ENCODE measurements at places on chromosomes 2 and 18.

DNA sequence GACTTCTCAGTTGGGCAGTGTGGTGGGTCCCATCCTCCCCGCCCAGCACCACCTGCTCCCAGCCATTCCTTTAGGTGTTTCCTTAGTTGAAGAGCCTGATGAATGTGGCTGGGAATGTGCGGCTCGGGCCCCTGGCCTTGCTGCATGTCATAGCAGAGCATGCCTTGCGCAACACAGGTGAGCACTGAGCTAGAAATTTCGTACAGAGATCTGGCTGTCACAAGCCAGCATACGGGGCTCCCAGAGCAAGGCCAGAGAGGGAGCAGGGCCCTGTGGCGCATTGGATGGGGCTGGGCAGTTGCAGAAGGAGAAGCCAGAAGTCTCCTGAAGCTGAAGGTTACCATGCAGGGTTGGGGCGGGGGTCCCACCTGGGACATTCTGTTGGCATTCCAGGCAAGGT is 129.7 kb downstream of the WDSUB1 start:
- no peak for DNase-seq

DNA sequence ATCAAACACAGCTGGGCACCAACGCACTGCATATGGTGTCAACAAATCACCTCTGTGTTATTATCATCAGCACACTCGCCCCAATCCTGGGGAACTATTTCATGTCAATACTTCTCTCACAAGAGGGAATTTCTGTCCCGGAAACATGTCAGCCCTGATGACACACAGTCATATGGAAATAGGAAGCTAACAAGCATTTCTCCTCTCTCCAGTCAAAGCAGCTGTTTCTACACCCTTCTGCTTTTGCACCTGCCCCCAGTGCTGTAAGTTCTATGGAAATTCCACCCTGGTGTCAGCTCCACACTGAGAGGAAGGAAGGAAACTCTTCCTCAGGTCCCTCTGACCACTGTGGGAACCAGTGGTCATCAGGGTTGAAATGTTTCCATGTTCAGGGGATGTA is 447.6 kb upstream of the ID2 start:
- no peak for DNase-seq

DNA sequence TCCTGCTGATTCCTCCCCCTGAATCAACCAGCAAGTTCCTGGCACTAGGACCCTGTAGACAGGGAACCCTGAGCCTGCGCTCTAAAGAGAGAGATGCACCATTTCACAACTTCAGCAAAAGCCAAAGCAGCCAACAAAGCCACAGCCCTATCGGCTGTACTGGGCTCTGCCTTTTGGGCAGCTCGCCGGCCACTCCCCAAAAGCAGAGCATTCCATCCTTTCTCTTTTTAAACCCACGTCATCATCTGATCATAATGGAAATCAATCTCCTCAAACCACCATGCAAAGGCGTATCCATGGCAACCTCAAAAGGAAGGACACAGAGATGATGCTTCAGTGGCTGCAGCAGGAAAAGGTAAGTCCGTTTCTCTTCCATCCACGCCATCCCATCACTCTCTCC is 5.3 kb upstream of the DCTN1 start:
- DNase-seq, result no peak

DNA sequence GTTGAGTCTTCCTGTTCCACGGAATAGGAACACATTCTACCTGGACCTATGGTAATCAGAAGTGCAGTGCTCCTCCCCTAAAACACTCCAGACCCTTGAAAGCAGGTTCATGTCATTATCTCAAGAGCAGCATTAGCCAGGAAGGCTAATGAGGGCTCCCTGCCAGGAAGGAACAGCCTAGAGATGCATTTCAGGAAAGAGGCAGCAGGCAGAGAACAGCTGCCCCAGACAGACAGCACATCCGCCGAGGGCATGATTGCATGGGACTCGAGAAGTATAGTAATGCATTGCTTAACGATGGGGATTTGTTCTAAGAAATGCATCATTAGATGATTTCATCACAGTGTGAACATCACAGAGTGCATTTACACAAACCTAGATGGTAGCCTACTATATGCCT is 171.5 kb downstream of the ALK start:
- DNase-seq, result no peak

GRCh38 chr18:44968336-44968735 is 287.6 kb downstream of the SETBP1 start:
- no peak for DNase-seq

GRCh38 chr2:150043172-150043500 is 444.3 kb downstream of the RND3 start:
- DNase-seq, result no peak

DNA sequence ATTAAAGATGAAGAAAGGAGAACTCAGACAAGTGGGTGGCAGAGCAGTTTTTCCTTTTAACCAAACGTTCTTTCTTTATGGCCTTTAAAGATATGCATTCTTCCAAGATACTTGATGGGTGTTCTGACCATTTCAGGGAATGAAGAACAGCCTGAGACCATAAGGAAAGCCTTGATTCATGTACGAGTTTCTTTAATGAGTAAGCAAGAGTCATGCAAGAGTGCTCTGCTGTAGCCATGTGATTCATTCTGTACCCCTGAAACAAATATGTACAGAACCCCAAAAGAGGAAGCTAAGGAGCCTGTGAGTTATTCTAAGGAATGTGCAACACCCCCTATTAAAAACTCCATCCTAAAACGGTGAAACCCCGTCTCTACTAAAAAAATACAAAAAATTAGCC is 372.8 kb downstream of the MTX2 start:
- DNase-seq, result peak; percentile 36

- DNase-seq, result no peak
Measured at GRCh38 chr18:47968721-47969120, 38.3 kb upstream of the SMAD2 start.

DNA sequence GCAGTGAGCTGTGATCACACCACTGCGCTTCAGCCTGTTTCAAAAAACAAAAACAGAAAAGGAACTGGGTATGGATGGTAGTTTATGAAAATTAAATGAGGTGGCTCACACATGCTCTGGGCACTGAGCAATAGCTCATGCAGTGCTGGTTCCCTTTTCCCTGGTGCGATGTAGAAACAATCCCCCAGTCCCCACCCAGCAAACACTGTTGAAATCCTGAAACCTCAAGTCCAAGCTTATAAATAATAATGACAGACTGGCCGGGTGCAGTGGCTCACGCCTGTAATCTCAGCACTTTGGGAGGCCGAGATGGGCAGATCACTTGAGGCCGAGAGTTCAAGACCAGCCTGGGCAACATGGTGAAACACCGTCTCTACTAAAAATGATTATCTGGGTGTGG is 55.4 kb upstream of the SMAD2 start:
- DNase-seq, result no peak

GRCh38 chr2:74915743-74916142 is 42.7 kb upstream of the POLE4 start:
- no peak for DNase-seq

GRCh38 chr18:62357079-62357719 is 32.1 kb downstream of the TNFRSF11A start:
- DNase-seq, result no peak

- DNase-seq, result no peak
Measured at GRCh38 chr2:20334605-20335203, 15.9 kb downstream of the PUM2 start.

- peak; percentile 76 for DNase-seq
Measured at GRCh38 chr2:73907840-73908452, 15.1 kb downstream of the ACTG2 start.

DNA sequence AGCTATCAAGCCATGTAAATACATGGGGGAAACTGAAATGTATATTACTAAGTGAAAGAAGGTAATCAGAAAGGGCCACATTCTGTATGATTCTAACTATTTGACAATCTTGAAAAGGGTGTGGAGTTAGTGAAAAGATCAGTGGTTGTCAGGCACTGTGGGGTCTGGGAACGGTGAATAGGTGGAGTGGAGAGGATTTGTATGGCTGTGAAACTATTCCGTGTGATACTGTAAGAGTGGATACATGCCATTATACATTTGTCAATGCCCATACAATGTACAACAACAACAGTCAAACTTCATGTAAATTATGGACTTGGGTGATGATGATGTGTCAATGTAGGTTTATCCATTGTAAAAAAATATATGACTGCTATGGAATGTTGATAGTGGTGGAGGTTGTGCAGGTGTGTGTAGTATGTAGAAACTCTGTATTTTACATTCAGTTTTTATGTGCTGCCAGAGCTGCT is 1116.2 kb downstream of the SUCLG1 start:
- no peak for DNase-seq

DNA sequence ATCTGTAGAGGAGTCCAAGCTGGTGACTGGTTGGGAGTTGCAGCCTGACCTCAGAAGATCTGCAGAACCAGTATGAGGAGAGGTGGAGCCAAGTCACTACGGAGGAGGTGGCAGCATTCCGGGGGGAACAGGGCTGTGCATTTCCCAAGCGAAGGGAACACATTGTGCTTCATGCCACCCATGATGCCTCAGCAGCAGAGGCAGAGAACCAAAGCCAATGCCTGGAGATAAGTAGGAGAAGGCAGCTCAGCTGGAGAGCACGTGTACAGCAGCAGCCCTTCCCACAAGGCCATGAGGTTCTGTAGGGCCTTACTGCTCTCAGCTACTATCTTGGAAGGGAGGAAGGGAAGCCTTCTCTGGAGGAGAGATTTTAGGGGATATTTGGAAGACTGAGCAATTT is 67.2 kb upstream of the LRPPRC start:
- DNase-seq, result no peak

Measured in GM10248 (cell line).